ENCODE measurements at places on chromosomes 11 and 22. TPM values are rescaled to one million over a fixed set of nuclear protein-coding genes. Genes with fewer than 3 reads are reported as not detected.

TMEM184B gene
- 58.1 TPM for total RNA-seq

KIAA0930 gene
- total RNA-seq, result 21.6 TPM

C11orf42 gene
- not detected for total RNA-seq

TTC38 gene
- 21.5 TPM for total RNA-seq

PICK1 gene
- 19.1 TPM for total RNA-seq

CLNS1A gene
- 71.7 TPM for total RNA-seq

RAB3IL1 gene
- total RNA-seq, result 9.4 TPM

DNA sequence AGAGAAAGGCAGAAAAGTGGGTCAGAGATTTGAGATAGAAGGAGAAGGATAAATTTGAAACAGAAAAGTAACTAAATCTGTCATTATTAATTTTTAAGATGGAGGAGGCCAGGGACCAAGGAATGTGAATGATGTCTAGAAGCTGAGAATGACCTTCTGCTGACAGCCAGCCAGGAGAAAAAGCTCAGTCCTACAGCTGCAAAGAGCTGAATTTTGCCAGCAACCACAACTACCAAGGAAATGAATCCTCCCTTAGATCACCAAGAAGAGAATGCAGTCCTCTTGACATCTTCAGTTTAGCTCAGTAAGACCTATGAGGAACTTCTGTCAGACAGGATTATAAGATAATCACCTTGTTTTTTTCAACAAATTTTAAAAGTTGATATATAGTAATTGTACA lies 538.2 kb downstream of the LRRC4C start:
- no peak for DNase-seq

DNA sequence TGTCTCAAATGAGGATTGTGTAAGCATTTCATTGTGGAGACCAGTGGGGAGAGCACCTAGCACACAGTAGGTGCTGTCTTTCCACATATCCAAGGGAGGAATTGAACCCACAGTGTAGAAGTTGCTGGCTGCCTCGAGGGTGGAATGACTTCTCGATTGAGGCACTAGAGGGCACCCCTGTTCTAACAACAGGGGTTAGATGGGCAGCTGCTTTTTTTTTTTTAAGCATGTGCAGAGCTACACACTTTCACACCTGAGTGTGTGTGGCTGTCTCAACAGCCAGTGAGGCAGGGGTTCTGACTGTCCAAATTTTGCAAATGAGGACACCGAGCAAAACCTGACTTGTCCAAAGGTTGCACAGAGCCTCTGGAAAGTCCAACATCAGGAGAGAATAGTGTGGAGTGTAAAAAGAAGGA lies 118.2 kb upstream of the CRYBB3 start:
- no peak for DNase-seq

- no peak for DNase-seq
These were observed 20.7 kb upstream of the SMCO4 start for GRCh38 chr11:93563857-93564256.

DNA sequence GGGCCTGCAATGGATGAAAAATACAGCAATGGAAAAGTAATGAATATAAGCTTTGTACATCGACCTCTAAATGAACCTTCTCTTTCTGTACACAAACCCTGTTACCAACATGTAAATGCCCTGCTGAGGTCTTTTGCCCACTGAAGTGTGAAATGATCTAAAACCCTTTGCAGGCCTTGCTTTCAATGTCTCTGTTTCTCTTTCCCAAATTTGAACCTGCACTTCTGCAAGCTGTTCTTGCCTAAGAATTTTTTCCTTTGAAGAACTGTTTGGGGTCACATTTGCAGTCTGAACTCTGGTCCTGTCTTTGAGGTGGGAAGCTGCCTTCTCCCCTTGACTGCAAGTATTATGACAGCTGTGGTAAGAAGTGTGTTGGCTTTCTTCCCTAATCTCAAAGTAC lies 1237.1 kb downstream of the FAM181B start:
- DNase-seq, result no peak

DNA sequence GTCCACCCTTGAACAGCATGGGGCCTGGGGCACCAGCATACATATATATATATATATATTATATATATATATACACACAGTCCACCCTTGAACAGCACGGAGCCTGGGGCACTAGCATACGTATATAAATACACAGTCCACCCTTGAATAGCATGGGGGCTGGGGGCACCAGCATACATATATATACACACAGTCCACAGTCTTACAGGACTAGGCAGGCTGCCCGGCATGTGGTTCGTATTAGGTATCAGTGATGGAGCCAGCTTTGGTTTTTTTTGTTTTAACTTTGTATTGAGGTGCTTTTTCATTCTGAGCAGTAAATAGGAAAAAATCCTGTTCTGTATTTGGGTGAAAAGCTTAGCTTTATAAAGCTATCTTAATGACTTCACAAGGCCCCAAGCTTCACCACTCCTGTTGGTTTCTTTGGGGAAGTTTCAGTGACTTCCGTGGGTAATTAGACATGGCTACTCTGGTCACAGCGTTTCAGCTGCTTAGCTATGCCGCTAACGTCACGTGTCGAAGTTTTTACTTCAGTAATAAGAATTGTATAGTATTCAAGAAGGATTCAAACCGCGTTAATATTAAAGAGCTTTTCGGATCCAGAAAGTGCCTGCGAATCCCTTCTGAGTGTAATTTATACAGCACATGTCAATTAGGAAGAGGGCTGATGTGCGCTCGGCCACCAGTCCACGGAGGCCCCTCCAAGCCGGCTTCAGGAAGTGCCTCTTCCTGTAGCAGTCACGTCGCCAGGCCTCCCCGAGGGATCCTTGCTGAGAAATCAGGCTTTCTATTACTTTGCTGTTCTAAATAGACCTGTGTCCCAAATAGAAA lies 179.7 kb downstream of the TBC1D22A start:
- DNase-seq, result no peak

- no peak for DNase-seq
These were observed 89.5 kb upstream of the DDI1 start for GRCh38 chr11:103946793-103947545.

- DNase-seq, result no peak
These were observed 34.4 kb downstream of the IGF2 start for GRCh38 chr11:2104524-2105440.

DNA sequence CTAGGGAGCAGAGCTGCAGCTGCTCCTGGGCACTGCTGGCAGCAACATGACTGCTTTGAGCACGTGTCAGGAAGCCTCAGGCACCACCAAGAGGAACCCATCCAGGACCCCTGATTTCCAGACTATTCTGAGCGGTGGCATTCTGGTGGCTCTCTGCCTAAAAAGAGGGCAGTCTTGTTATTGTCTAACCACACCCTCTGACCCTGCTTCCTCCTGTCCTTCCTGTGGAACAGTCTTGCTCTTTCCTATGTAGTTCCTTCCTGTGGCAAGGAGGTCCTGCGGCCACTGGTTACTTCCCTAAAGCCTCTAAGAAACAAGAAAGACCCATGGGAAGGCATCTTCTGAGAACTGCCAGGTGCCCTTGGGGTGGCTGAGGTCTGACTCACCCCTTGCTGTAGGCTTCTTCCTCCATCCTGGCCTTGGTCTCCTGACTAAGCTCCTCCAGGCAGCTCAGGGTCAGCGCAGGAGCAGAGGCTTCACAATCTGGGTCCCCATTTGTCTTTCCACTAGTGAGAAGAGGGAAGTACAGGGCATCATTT lies 13.1 kb upstream of the LYVE1 start:
- peak; percentile 92 for DNase-seq

DNA sequence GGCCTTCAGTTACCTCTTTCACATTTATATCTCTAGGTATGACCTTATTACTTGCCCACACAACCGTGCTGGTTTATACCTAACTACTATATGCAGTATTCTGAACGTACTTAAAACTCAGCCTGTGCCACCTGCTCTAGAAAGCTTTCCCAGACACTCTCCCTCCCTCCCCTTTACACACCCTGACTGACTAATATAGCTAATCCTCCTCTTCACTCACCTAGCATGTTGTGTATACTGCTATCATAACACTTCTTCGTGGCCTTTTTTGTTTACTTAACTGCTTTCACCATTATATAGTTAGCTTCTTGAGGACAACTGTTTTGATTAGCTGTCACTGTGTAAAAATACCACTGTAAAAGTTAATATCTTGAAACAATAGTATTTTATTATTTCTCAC lies 23.5 kb downstream of the RNF214 start:
- DNase-seq, result no peak
